ENCODE measurements at places on chromosomes 7 and 10.

- DNase-seq = no peak
Measured at GRCh38 chr10:85459906-85460305, 906.7 kb downstream of the GRID1 start.

- no peak for DNase-seq
Measured at GRCh38 chr10:98326621-98327027, 58.6 kb upstream of the LOXL4 start.

DNA sequence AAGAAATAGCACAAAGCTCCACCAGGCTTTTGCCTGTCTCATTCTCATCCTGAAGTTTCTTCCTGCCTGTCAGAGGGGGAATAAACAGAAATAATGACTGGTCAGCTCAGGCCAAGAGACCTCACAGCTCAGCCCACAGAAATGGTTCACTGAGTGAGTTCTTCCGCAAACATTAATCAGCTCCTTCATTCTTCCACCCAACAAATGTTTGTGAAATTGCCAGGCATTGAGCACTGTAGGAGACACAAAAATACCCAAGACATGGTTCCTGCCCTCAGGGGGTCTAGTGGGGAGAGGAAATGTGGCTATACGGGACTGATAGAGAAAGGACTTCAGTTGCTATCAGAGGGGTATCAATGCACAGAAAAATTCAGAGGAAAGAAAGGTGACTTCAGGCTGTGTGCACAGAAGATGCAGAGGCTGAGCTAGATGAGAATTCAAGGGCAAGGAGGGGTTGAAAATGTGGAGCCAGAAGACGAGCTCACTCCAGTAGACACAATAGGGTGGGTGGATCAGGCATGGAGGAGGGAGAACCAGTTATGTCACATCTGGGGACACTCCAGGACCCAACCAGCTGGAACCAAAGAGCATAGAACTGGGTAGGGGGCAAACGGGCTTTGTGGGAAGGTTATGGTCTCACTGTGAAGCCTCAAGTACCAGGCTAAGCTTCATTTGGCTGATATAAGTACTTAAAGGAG lies 20.9 kb downstream of the MYOF start:
- no peak for DNase-seq

DNA sequence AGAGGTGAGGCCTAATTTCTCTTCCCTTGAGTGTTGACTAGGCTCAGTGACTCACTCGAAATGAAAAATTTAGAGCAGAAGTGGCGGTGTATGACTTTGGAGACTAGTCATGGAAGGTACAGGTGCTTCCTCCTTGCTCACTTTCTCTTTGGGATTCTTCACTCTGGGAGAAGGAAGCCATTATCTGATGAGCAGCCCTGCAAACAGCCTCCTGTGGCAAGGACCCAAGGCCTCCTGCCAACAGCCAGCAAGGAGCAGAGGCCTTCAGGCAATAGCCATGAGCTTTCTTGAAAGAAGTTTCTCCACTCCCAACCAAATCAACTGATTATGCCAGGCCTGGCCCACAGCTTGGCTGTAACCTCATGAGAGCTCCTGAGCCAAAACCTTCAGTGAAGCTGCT lies 369.6 kb upstream of the VWC2 start:
- no peak for DNase-seq

DNA sequence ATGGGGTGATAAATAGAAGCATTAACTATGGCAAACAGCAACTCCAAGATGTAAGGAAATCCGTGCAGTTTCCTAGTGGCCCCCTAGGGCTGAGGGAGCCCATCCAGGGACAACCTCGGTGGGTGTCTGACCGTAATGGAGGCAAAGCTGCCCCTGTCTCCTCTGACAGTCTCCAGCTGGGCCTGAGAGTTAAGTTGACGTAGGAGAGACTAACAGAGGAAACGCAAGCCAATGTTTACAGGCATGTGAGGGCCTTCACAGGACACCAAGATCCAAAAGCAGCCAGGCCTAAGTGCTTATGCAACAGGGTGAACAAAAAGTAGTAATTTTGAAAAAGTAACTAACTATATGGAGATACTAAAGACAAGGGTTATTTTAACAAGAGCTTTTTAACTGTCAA lies 330.0 kb upstream of the C7orf33 start:
- DNase-seq = no peak

DNA sequence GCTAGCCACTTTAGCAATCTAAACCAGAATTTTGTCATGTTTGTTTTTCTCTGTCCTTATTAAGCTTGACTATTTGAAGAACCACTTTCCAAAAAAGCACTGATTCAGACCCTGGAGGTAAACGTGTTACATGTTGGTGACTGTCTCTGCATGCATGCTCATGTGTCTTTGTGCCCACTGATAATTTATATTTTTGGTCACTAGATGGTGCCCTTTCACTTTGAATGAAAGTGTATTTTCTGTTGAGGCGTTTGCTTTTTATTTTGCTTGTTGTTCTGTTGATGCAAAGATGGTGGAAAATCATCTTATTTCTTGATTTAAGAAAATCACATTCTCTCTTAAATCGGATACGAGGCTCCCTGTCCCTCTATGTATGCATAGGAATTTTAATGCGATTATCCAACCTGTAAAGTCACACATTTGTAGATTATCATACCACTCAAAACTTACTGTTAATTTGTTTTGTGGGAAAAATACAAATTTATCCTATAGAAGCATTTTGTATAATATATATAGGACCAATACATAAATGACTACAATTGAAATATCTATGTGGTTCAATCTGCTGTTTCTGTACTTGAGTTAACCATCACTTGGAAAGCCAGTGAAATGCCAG lies 269.3 kb downstream of the BICC1 start:
- DNase-seq = no peak

- DNase-seq = no peak
Measured at GRCh38 chr10:16909961-16910792, 93.0 kb upstream of the RSU1 start.

- no peak for DNase-seq
Measured at GRCh38 chr10:96588060-96588554, 1.3 kb upstream of the TM9SF3 start.

DNA sequence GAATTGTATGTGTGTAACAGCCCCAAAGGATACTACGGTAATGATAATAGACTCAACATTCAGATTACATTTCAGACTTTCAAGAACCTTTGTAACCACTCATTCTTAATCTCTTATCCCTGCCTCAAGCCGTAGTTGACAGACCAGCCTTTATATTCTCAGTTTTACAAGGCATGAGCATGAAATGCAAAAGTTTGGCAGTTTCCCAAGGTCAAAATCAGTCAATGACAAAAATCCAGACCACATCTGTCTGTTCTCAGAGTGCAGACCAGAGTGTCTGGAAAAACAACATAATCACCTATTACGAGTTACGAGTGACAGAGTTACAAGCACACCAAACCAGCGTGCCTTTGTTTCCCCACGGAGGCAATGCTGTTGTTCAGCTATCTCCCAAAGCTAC lies 178.6 kb upstream of the LRGUK start:
- no peak for DNase-seq

DNA sequence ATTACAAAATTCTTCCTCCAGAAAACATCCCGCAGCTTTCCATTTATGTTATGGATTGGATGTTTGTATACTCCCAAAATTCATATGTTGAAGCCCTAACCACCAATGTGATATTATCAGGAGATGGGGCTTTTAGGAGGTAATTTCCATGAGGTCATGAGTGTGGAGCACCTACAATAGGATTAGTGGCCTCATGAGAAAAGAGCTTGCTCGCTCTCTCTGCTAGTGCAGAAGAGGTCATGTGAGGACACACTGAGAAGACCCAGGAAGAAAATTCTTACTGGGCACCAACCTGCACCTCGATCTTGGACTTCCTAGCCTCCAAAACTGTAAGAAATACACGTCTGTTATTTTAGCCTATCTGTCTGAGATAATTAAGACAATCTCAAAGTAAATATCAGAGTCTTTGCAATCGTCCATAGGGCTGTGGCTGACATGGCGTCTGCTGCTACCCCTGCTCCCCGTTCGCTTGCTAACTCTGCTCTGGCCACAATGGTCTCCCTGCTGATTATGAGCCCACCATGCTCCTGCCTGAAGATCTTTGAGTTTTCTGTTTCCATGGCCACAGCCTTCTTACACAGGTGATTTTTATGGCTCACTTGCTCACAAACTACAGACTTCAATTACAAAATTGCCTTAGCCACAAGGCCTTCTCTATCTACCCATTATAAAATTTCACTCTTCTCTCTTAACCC lies 333.3 kb downstream of the CACNA2D1 start:
- no peak for DNase-seq

GRCh38 chr10:101162677-101163076 lies 31.6 kb downstream of the TLX1 start:
- no peak for DNase-seq

- no peak for DNase-seq
Measured at GRCh38 chr10:14587540-14588083, 187.1 kb downstream of the FAM107B start.

- no peak for DNase-seq
Measured at GRCh38 chr7:120332433-120332832, 59.5 kb downstream of the KCND2 start.

DNA sequence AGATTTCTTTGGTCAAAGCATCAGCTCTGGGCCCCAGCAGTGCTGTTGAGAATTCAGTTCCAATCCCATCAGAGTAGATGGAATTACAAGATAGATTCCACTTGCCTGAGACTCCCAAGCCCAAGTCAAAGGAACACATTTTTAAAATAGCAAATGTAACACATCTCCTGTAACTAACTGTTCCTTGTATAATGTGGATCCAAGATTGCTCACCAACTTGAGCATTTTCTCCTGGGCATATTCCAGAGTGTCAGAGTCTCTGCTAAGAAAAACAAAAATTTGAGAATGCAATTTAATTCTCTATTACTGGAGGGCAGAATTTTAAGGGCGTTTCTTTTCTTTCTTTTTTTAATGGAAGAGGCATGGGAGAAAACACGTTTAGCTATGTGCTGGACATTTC lies 136.7 kb downstream of the NEBL start:
- DNase-seq = no peak

DNA sequence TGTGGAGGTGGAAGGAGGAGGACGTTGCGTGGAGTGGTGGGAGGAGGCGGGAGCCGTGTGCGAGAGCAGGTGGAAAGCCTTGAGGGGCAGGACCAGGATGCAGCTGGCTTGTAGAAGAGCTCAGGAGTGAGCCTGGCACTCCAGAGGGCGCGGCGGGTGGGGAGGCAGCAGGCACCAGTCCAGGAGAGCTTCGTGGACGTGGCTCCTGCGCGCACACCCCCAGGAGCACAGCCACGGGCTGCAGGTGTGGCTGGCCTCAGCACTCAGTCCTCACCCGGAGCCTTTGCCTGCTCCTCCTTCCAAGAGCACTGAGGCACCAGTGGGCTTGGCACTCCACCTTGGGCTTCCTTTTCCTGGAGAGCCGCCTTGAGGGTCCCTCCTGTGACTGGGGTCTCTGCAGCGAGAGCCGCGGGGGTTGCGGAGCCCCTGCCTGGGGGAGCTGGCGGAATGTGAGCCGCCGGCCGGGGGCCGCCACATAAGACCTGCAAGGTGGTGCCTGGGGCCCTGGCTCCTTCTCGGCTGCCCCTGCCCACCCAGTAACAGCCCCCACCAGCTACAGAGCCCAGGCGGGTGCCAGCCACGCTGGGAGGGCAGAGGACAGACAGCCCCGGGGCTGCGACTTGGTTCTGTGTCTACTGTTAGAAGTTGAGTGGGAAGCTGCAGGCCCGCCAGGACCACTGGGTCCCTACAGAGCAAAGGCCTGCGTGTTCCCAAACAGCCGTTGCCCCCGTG lies 11.1 kb downstream of the MAFK start:
- no peak for DNase-seq

DNA sequence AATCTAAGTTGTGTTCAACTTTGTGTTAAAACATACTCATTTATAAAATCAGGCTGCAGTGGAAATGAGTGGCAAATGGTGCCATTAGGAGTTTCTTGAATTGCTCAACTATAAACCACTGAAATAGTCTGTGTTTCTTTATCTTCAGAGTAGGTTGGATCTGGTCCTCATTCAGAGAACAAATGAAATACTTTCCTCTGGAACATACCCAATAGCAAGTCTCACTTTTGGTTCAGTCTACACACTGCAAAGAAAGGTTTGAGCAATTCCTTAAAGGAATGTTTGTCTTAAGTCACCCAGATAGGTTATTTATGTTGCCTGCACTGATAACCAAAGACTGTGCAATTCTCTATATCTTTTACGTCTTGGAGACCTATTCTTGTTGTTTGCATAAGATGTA lies 62.5 kb downstream of the ABCB4 start:
- no peak for DNase-seq

- DNase-seq = peak; percentile 58
Measured at GRCh38 chr10:13347043-13347499, 1.0 kb downstream of the SEPHS1 start.

GRCh38 chr7:95035295-95035694 lies 127.9 kb downstream of the PPP1R9A start:
- no peak for DNase-seq

- peak; percentile 47 for DNase-seq
Measured at GRCh38 chr10:60140651-60141632, 234.6 kb upstream of the CCDC6 start.

- no peak for DNase-seq
Measured at GRCh38 chr7:34044306-34044643, 138.9 kb downstream of the BMPER start.

GRCh38 chr7:155521743-155522398 lies 24.5 kb downstream of the CNPY1 start:
- no peak for DNase-seq

DNA sequence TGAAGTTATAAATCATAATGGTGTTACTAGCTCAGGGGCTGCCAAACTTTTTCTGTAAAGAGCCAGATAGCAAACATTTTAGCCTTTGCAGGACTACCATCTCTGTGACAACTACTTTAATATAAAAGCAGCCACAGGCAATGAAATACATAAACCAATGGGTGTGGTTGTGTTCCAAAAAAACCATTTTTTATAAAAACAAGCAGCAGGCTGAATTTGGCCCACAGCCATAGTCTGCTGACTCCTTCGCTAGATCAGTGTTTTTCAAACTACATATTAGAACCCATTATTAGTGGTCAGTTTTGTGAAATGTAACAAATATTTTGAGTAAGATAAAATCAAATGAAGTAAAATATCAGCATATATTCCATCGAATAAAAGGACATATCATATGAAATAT lies 13.6 kb downstream of the GNG11 start:
- no peak for DNase-seq

GRCh38 chr7:73963252-73963822 lies 64.6 kb upstream of the ELN start:
- DNase-seq = no peak

GRCh38 chr7:108486291-108486966 lies 30.2 kb upstream of the NRCAM start:
- DNase-seq = no peak

DNA sequence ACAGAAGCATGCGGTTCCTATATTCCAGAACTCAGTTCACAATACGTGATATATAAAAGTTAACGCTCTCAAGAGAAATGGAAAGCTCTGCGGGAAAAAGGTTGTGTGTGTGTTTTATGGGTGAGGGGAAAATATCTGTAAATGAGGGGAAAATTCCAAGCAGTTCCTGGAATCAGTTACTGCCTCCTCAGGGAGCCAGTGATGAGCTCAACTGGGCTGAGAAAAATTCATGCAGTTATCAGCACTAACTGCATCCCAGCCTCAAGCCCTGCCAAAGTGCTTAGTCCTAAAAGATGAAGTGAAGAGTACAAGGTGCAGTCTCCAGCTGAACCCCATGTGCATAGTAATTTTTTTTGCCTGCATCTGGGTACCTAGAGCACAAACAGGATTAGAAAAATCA lies 191.9 kb downstream of the CDK14 start:
- DNase-seq = peak; percentile 76

- DNase-seq = no peak
Measured at GRCh38 chr7:21355406-21355874, 72.4 kb upstream of the SP4 start.

- DNase-seq = peak; percentile 52
Measured at GRCh38 chr7:27180431-27181420, 4.3 kb downstream of the HOXA11 start.

Data from right forelimb (tissue), 1 donor.